Skeletal muscle cell (primary cell): ENCODE measurements at places on chromosomes 4 and X.

DNA sequence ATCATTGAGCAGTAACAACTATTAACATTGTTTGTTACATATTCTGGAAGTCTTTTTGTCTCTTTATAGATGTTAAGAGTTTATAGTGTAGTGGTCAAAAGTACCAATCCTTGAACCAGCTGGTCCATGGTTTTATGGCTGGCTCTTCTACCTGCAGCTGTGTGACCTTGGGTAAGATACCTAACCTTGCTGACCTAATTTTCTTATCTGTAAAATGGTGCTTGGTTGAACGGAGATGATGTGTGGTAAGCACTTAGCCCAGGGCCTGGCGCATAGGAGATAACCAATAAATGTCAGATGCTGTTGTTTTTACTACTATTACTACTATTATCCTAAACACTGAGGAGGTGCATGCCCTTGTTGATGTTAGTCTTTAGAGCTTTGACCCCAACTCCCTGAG lies 116.6 kb downstream of the TMEM164 start:
- no peak for DNase-seq

GRCh38 chr4:95141361-95141760 lies 383.6 kb downstream of the BMPR1B start:
- peak; percentile 43 for DNase-seq

DNA sequence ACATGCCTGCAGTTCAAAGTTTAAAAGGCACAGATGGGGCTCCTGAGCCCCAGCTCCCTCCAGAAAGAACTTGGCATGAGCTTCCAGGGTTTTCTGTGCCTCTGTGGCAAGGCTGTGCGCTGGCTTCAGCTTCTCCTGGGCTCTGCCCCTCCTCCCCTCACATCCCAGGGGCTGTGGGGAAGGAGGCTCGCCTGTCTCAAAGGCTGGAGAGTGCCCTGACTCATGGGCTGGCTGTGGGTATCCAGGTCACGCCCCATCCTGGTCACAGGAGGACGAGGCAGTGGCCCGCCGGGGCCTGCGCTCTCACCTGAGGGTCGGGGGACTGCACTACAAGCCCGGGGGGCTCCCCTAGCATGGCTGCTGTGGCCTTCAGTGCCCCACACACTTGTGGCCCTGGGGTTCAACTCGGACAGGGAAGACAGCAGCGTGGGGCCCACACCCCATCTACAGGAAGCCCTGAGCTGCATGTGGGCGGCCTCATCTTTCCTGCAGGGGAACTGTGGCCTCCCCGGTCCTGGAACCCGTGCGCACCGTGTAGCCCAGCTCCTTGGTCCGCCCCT lies 17.9 kb downstream of the LRPAP1 start:
- no peak for DNase-seq

GRCh38 chrX:52271206-52271605 lies 86.5 kb downstream of the MAGED4 start:
- DNase-seq: no peak

DNA sequence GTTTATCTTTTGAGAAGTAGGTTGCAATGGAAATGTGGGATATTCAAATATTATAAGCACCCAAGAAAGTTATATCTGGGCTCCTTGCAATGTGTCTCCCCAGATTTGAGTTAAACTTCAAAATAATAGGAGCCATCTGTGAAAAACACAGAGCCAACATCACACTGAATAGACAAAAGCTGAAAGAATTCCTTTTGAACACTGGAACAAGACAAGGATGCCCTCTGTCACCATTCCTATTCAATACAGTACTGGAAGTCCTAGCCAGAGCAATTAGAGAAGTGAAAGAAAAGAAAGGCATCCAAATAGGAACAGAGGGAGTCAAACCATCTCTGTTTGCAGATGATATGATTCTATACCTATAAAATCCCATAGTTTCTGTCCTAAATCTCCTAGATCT lies 114.3 kb upstream of the IL1RAPL1 start:
- DNase-seq: no peak

GRCh38 chr4:117400039-117400835 lies 314.9 kb upstream of the TRAM1L1 start:
- DNase-seq: peak; percentile 40

DNA sequence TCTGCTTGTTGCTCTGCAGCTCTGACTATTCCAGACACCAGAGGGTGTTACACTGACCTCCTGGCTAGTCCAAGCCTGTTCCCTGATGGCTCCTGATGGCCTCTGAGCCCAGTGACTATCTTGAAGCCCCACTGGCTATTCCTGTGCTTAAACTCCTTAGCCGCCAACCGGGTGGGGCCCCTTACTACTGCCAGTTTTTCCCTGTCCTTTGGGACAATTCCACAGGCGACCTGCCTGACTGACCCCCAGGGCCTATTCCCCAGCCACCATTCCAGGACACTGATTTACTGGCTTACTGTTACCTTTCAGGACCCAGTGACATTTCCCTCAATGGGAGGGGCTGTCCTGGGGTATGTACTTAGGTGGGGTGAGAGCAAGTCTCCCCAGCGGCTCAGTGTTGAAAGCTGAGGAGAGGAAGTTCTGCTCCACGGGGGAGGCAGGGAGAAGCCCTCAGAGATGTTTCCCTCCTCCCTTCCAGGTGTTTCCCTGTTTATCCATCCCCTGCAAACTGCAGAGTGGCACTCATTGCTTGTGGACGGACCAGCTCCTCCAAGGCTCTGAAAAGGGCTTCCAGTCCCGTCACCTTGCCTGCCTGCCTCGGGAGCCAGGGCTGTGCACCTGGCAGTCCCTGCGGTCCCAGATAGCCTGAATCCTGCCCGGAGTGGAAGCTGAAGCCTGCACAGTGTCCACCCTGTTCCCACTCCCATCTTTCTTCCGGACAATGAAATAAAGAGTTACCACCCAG lies 4.0 kb downstream of the TIMP1 start:
- DNase-seq: no peak

GRCh38 chr4:109499513-109499912 lies 60.5 kb upstream of the MCUB start:
- DNase-seq: no peak

DNA sequence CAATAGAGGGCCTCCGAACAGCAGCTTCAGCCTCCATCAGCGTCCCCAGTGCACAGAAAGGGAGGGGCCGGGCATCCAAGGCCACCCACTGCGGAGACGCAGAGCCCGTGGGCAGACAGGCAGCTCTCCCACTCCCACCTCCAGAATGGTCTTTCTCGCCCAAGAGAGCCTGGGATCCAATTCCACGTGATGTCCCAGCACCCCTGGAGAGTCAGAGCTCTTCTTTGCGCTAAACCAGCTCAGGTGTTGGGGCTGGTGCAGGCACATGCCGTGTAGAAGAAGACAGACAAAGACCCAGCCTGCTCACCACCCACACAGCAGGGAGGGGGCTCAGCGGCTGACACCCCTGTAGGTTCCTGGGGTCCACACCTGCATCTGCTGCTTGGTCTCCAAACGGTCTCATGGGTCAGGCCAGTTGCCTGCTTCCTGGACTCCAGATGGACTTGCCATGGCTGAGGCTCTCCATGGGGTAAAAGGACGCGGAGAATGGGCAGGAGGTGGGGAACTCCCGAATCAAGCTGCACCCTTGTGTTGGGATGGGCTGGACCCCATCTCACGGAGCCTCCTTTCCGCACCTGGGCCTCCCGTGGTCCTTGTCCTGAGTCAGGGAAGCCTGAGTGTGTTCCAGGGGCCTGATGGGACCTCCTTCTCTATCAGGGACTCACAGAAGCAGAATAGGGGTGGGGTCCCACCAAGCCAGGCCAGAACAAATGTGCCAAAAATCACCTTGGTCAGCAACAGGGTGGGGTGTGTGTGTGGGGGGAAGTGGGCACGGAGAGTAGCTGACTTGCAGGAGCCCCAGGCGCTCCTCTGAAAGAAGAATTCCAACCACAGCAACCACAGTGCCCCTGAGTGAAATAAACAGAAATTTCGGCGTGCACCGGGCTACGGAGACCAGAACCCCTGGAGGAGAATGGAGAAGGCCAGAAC lies 11.6 kb upstream of the ASMTL start:
- DNase-seq: no peak

DNA sequence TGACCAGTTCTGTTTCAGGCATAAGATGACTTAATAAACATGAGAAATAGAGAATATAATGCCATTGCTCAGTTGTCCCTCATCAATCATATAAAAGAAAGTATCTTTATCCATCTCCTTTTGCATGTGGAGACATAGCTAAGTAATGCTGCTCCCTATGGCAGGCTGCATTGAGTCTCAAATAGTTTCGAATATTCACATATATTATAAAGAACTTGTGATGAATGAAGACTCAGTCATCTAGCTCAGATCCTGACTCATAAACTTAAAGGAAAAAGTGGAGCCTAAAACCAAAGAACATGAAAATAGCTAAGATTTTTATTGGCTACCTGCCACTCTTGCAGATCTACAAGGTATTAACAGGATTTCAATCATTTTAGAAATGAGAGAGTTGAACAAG lies 11.7 kb upstream of the TLL1 start:
- no peak for DNase-seq

DNA sequence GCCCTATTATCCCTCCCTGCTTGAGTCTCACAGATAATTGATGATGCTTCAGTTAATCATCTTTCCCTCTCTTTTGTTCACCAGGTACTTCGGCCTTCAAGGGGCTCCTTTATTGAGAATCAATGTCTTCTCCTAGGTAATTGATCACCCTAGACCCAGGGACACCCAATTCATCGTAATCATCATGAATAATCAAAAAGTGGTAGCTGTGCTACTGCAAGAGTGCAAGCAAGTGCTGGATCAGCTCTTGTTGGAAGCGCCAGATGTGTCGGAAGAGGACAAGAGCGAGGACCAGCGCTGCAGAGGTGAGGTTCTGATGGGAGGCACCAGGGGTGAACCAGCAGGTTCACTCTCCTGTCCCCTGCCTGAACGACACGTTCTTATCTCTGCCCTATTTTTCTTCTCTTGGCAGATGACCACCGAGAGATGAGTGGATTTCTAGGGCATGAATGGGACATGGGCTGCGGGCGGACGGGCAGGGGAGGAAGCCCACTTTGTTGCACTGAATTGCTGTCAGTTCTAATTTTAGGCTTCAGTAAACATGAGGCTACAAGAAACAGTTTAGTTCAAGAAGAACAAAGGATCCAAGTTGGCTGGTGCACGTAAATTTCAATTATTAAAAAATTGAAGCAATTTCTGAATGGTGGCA lies 80.5 kb downstream of the ALPK1 start:
- DNase-seq: no peak

GRCh38 chrX:139881572-139881971 lies 51.3 kb downstream of the ATP11C start:
- DNase-seq: peak; percentile 7

DNA sequence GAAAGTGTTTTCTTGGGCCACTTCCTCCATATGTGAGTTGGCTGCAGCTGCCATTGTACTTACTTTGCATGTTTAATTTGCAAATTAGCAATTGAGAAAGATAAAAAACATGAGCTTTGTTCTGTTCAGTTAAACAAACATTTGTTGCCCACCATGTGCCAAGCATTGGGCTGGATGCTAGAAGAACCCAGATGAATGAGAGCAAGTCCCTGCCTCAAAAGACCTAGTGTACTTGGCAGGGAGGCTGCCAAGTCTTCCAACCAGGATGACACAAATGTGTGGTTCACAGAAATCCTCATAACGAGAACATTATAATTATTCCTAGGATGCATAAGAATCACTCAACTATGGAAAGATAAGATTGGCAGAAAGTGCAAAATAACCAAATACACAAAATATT lies 66.7 kb downstream of the GPM6A start:
- no peak for DNase-seq

GRCh38 chr4:189502841-189503435 lies 437.7 kb upstream of the FRG1 start:
- DNase-seq: no peak

DNA sequence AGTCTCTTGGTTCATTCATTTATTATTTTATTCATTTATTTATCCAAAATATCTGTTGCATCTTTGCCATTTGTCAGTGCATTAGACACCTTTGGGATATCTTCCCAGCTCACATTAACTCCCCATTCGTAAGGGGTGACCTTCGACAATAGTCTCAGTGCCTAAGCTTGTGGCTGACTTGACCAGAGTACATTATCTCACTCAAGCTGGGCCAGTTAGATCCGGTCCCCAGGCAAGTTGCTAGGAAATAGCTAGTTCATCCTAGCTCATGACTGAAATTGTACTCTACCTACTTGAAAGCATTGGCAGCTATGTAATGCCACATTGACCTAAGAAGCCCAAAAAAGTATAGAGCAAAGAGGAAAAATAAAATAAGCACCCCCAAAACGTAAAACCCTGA lies 165.3 kb downstream of the FBXO8 start:
- DNase-seq: no peak

- DNase-seq: no peak
Measured at GRCh38 chrX:119745283-119745848, 13.0 kb upstream of the SOWAHD start.

DNA sequence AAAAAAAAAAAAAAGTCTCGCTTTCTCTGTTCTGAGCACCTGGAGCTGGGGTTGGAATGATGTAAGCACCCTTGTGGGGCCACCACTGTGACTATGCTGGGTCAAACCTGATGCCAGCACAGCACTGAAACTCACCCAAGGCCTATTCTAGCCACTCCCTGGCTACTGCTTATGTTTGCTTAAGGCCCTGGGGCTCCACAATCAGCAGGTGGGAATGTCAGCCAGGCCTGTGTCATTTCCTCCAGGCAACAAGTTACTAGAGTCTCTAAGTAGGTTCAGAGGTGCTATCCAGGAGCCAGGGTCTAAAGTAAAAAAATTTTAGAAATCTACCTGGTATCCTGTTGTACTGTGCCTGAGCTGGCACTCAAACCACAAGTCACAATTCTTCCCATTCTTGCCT lies 1306.8 kb downstream of the STIM2 start:
- DNase-seq: no peak

DNA sequence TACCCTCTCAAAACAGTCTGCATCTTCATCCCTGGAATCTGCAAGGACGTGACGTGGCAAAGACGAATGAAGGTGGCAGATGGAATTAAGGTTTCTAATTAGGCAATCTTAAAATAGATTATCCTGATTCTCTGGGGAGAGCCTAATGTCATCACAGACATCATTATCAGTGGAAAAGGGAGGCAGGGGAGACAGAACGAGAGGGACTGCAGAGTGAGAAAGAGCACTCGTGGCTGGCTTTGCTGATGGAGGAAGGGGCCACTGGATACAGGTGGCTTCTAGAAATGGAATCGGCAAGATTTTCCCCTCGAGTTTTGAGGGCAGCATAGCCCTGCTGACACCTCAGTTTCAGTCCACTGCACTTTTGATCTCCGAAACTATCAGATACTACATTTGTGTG lies 110.6 kb downstream of the ASMT start:
- DNase-seq: no peak

DNA sequence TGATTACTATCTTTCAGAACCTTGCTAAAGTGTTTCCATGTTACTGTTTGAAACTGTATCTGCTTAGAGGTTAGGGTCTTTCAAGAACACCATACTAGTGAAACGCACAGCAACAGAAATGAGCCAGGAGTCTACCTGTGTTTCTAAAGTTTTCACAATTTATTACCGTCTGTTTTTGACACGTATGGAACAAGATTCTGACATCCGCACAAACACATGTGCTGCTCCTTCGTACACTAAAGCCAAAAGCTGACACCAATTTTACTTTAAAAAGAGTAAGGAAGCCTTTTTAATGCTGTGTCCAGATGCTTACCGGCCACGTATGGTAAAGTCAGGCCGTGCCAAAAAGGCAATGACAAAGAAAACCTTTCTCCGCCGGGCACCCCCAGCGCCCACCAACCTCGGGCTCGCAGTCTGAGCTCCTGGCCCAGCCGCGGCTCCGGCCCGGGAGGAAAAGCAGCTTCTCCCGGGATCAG lies 532 bp downstream of the RPS4X start:
- no peak for DNase-seq
